Stimulated activated CD4-positive, alpha-beta T cell treated with anti-CD3 and anti-CD28 coated beads, Interleukin-1b, Interleukin-23, amount 100 ng/mL, for 1 hour (primary cell): ENCODE measurements at places on chromosomes 3 and 15.

DNA sequence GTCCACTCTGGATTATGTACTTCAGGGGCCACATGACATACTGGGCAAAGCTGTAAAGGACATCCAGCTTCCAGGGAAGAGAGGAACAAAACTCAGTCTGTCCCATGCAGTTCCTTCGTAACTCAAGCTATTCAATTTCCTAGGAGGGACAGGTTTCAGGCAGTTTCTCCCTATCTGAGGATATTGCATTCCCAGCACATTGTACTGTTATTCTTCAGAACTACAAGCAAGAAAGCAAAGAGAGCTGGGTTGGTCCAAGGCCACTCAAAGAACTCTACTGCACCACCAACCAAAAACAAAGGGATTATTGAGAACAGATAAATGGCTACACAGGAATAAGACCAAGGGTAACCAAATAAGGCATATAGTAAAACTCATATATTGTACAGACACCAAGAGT is 117.6 kb upstream of the ARL6 start:
- DNase-seq = no peak

DNA sequence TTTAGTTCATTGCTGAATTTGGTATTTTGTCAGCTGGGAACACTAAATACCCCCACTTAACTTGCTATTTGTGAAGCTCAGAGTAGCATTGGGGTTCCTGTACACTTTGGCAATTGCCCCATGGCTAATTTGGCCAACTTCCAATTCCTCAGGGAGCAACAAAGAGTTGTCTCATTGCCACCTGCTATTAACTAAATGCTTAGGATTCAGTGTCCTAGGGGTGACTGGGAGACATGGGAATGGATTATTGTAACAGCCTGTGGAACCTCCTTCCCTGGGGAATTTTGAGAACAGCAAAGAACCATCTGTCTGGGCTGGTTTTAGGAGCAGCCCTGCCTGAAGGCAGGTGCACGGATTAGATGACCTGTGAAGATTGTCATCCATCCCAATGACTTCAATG is 437.4 kb upstream of the TPRG1 start:
- DNase-seq = no peak

DNA sequence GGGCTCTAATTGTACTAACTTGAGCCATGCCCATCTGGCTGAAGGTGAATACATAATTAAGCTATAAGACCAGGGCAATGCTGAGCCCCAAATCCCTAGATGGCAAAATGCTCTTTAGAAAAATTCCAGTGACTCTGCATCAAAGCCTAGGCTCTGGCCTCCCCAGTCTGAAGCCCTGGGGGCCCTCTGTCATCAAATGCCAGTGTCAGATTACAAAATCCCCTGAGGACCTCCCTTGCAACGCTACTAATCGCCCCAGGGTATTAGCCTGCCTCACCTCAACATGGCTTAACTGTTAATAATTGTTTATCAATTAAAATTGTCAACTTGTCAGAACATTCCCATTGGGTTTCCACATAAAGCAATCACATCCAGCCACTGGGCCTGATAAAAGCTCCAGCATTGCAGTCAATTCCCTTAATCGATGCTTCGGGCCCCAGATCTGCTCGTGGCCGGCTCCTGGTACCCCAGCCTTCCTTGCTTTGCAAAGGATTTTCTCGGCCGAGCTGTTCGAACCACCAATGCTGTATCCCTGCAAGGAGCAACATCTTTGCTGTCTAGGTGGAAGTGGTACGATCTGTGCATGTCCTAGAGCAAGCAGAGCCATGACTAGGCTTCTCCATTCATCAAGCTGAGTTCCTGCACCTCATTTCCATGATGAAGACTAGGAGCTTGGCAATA is 151.7 kb downstream of the MEGF11 start:
- no peak for DNase-seq

DNA sequence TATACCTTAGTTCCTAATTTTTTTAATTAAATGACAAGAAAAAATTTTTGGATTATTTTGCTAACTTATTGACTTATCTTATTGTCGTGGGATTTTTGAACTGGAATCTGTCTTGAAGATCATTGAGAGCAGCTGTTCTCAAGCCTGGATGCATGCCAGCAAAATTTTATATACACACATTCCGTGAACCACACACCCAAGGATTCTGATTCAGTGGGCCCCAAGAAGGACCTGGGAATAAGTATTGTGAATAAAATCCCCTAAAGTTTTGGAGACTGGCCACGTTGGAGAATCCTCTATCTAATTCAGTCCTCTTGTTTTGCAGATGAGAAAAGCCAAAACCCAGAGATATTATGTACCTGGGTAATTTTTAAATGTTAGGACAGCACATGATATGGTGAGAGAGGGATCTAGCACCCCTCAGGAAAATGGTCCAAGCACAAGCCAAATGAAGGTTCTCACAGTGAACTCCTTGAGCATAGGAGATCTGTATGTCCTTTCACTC is 55.2 kb downstream of the UNC13C start:
- no peak for DNase-seq

DNA sequence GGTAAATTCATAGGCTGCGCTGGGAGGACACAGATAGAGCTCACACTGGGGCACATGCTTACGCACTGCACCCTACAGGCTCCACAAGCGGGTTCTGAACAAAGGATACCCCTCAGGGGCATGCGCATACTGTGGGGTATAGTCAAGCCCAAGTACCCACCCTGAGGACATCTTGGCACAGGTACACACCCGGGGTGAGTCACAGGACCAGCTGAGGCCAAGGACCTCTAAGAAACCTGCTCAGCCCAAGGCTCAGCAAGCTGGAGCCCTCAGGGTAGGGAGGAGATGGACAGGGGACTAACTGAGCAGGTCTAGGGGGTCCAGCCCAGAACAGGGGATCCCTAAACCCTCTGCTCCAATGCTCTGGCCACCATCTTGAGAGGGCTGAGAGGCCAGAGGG is 3.3 kb downstream of the SHISA5 start:
- no peak for DNase-seq

- DNase-seq = no peak
Measured at GRCh38 chr3:48938156-48938555, 19.5 kb downstream of the ARIH2 start.

DNA sequence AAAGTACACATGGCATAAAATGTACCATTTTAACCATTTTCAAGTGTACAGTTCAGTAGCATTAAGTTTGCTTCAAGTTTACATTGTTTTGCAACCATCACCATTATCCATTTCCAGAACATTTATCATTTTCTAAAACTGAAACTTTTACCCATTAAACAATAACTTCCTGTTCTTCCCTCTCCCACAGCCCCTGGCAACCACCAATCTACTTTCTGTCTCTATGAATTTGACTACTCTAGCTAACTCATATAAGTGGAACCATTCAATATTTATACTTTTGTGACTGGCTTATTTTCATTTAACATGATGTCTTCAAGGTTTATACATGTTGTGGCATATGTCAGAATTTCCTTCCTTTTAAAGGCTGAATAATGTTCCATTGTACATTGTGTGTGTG is 19.9 kb downstream of the TMEM62 start:
- no peak for DNase-seq

GRCh38 chr15:77040673-77041072 is 30.2 kb downstream of the TSPAN3 start:
- DNase-seq = no peak
